ENCODE measurements at places on chromosomes 2 and 18.

DNA sequence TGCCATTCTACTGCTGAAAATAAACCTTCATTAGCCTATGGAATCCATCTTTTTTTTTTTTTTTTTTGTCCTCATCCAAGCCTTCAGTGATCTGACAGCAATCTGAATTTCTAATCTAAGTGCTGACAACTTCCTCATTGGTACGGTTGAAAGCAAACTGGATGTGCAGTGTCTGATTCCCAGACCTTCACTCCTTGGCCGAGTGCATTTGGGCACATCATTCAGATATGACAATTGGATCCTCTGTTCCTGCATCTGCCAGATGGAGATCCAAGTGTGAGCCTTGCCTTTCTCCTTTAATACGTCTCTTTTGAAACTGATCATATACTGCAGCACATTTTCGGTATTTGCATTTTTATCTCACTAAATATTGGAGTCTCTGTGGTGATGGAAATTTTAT, 713.1 kb downstream of the DCDC2C start:
- DNase-seq, result no peak

- DNase-seq, result peak; percentile 21
Observed at GRCh38 chr2:126749537-126749936, 93.6 kb downstream of the GYPC start.

DNA sequence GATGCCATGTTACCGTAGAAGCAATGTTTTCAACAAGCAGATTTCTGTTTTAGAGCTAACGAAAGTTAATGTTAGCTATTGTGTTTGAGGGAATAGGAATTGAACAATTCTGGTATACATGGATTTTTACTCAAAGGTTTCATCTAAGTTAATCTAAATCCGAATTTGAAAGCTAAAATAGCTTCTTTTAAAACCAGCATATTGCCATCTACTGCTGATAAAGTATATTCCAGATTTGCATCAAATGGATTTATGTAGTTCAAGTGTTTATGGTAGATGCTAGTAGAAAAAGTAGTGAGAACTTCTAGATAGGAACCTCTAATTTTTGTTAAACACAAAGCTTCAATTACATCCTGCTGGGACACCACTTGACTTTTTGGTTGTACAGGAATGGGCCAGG, 1569.5 kb upstream of the NXPH2 start:
- no peak for DNase-seq

- no peak for DNase-seq
Observed at GRCh38 chr2:80968450-80968849, 663.9 kb upstream of the LRRTM1 start.

- no peak for DNase-seq
Observed at GRCh38 chr18:55237660-55238059, 278.4 kb upstream of the CCDC68 start.

- DNase-seq, result no peak
Observed at GRCh38 chr2:49271060-49271606, 116.8 kb upstream of the FSHR start.

- peak; percentile 62 for DNase-seq
Observed at GRCh38 chr2:241870611-241871537, 1.3 kb downstream of the RTP5 start.

- peak; percentile 11 for DNase-seq
Observed at GRCh38 chr2:172280571-172281361, 146.6 kb upstream of the ITGA6 start.

DNA sequence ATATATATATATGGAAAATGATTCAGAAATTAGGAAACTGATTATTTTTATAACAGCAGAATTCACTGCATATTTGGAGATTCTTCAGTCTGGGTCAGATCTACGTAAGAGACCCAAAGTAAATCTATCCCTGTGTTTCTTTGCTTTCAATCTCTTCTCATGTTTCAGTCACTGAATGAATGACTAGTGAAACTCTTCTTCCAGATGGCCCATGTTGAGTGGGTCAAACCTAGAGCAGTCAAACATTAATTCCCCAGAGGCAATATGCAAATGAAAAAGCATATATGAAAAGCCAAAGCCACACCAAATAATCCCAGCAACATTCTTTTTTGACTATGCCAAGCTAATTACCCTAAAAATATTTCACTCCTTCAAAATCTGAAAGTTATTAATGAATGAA, 317.3 kb downstream of the RBM43 start:
- DNase-seq, result no peak

GRCh38 chr2:104786821-104787220, 67.1 kb upstream of the POU3F3 start:
- no peak for DNase-seq

DNA sequence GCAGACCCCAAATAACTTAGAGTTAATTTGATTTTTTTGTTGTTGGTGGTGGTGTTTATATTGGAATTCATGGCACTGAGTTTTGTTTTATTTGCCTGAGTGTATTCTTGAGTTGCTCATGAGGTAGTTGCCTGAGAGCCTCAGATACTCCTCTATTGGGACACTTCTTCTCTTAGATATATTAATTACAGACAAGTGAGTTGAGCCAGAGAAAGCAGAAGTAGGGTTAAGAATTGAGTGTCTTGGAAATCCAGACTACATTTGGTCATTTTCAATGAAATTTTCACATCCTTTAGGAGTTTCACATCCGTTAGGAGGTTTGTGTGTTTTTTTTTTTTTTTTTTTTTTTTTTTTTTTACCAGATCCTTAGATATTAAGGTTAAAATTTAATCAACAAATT, 29.0 kb downstream of the FMNL2 start:
- DNase-seq, result no peak

DNA sequence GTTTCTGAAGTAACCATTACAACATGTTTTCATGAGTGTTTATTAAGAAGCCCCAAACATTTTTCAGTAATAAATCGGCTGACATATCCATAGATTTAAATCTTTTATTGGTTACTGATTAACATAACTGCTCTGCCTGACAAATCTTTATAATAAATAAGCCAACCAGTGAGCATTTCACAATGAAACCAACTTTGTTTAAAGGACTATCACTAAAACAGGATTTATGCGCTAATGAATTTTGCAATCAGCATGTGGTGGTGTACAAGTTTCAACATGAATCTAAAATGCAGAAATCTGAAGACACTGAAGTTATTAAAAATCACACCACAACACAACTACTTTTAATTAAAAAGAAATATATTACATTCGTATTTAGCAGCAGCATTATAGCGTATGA, 166.7 kb downstream of the MEIS1 start:
- DNase-seq, result no peak

- peak; percentile 54 for DNase-seq
Observed at GRCh38 chr2:197238043-197238365, 72.6 kb downstream of the ANKRD44 start.

GRCh38 chr2:191369034-191369433, 123.8 kb downstream of the MYO1B start:
- no peak for DNase-seq

DNA sequence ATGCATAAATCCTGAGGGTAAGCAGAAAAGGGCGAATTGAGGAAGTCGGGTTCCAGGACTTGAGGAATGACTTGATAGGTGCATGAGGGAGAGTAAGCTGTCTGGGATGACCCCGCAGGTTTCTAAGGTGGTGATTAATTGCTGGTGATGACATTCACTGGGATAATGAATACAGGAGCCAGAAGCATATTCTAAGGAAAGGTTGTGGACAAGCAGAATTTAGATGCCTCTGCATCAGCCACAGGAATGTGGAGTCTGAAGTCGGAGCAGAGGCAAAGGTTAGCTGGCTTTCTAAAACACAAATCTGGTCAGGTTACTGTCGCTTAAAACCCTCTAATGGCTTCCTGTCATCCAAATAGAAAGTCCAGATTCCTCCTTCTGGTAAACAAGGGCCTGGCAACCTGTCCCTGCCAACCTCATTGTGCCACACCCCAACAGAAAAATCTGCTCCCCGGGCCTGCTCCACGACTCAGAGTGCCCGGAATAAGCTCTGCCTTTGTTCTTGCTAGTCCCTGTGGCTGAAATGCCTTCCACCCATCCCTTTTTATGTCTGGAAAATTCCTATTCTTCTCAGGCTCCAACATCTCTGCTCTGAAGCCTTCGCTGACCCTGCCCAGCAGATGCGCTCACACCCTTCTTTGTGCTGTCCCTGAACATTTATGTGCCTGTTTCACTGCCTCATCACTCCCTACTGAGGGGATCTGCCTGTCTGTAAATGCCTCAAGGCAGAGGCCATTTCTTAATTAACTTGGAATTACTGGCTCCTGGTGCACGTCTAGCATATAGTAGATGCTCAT, 11.3 kb upstream of the TMEM214 start:
- no peak for DNase-seq

DNA sequence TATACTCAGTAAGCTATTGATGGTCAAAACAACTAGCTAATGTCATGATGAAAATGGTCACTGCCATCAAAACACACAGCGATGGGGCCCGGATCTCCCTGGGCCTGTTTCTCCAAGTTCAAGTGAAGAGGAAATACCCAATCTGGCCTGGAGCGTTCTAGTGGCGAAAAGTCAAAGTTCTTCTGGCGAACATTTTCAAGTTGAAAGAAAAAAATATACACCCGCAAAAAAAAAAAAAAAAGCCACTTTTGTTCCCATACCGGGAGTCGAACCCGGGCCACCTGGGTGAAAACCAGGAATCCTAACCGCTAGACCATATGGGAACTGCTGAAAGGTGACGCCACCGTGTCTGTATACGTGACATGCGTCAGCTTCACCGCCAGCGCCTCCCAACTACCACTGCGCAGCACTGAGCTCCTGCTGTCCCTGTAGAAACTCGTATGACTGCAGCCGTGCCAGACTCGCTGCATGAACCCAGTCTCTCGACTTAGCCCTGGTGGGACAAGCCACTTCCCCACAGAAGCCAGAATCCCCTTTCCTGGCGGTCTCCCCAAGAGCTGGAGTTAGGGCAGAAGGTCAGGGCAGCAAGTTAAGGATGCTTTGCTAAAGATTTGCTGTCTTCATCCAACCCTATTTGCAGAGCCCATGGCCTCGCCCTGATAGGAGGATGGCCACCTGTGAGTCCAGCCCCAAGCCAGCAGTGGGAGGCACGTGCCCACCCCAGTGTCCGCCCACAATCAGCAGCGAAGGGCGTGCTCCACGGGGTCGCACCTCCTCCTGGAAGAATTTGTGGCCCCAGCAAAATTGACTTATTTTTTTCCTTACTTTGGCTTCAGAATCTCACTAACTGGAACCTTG, 5.6 kb upstream of the IMP4 start:
- DNase-seq, result peak; percentile 44

DNA sequence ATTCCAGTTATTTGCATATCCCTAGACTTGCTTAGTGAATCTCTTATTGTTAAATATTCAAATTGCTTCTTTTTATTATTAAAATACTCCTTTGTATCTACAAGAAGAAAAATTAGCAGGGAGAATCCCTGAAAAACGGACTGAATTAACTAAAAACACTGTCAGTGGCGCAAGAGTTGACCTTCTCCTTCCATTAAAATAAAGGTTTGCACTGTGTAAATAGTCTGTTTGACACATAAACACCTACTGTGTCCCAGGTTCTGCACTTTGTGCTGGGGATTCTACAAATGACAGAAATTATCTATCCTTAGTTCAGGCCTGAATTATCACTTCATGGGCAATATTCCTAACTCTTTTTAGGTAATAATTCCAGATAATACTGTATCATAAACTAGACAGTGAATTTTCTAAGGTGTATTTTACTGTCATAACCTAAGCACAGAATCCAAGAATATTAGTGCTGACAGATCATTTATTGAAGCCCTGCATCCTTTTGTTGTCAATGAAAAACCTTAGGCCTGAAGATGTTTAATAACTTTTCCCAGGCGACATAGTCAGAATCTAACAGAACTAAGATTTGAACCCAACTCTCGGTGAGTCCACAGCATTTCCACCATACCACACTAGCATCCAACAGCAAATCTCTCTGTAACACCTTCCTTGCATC, 17.0 kb upstream of the BMP10 start:
- DNase-seq, result no peak

DNA sequence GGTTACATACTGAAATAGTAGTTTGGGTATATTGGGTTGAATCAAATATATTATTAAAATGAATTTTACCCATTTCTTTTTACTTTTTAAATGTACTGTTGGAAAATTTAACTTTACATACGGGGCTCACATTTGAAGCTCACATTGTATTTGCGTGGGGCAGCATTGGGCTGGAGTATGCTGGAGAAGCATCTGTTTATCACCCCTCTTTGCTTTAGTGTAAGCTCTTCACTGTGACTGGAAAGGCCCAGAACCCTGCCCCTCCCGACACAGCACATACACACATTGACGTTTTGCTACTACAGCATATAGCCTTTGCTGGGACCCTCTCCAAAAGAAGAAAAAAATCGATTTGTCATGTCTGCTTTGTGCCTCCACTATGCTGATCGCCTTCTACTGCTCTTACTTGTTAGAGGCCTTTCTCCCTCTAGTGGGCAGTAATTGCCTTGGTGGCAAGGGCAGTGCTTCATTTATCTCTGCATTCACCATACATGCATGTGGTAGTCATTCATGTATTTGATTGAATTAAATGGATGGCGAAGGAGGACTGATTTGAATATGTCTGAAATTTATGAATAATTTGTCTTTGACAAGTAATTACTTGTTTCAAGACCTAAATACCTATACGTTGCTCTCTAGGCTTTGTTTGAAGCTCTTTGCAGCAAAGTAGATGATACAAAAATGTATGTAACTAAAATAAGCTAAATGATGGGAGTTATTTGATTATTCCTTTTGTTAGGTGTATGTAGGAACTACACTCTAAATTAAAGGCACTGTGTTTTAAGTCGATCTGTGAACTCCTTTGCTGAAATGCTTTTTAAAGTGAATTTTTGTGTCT, 37.4 kb downstream of the VAPA start:
- peak; percentile 27 for DNase-seq

DNA sequence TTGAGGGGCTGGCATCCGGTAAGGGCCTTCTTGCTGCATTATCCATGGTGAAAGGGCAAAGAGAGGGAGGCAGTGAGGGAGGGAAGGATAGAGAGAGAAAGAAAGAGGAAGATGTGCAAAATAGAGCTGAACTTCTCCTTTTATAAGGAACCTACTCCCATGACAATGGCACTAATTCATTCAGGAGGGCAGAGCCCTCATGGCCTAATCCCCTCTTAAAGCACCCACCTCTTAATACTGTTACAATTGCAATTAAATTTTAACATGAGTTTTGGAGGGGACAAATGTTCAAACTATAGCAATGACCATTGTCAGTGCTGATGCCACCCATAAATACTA, 60.2 kb downstream of the CXCR4 start:
- DNase-seq, result no peak

- DNase-seq, result no peak
Observed at GRCh38 chr2:128797937-128798336, 479.3 kb upstream of the HS6ST1 start.

Data from CD4-positive, alpha-beta T cell treated with Interleukin-21 for 1 hour (primary cell).